Fibroblast of lung (primary cell): ENCODE measurements at places on chromosomes 5 and 9. TPM values are rescaled to one million over a fixed set of nuclear protein-coding genes. Genes with fewer than 3 reads are reported as not detected.

GRCh38 chr9:111348821-111349271 is 18.8 kb upstream of the OR2K2 start:
- DNase-seq = peak; percentile 25

- DNase-seq = no peak
Observed at GRCh38 chr5:167355346-167355745, 936.1 kb upstream of the WWC1 start.

DNA sequence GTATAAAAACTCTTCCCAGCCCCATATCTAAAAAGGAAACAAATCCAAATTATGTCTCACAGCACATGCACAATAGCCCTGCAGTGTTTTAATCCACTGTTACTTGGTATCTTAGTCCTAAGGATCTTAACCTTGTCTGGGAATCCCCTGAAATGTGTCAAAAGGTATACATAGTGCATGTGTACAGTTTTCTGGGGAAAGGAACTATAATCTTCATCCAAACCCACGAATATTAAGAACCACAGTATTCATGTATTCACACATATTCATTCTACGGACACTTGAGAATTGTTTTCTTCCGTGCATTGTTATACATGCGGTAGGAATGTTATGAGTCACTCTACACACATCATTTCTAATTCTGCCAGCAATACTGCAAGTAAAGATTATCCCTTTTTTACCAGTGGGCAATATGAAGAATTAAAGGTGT is 47.8 kb upstream of the SNX2 start:
- DNase-seq = peak; percentile 88

DNA sequence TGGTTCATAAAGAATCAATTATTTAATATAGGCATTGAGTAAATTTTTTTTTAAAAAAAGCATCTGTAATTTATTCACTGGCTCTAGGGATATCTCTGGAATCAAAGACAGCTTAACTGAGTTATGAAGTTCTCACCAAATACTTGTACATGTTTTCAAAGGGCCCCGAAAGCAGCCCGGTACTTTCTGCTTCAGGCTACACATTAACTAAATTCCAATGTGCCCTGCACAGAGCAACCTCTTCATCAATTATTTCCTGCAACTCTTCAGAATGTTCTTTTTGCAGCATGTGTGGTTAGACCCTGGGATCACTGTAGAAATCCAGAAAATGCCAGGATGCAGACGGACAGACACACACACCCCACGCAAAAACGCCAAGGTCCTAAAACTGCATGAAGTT is 209.0 kb downstream of the EFNA5 start:
- DNase-seq = no peak

- no peak for DNase-seq
Observed at GRCh38 chr5:130975299-130975698, 189.8 kb downstream of the HINT1 start.

DNA sequence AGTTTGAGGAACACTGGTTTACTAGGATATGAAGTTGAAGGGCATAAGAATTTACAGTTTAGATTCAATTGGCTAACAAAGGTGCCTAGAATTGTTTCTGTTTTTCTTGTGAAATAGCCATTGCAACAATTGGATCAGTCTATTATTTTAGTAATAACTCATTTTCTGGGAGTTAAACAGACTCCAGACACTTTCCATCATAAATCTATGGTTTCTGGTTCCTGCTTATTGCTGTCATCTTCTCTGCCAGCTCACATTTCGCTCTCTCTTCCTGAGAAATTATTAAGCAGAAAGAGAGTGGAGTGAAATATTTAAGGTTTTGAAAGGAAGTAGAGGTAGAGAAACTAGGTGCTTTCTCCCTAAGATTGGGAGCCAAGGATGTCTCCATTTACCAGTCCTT is 165.1 kb upstream of the PRR16 start:
- no peak for DNase-seq

DNA sequence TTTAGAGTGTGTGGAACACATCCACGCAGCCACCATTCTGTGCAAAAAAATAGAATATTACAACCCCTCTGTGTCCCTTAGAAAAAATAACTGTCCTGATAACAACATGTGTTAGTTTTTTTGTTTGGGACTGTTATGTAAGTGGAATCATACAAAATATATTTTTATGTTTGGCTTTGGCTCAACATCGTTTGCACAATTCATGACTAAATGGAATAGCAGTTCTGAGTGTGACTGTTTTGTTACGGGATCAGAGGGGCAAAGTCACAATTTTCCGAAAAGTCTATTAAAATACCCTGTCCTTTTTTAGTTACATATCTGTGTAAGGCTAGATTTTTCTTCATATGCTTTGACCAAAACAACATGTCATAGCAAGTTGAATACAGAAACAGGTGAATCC is 12.8 kb downstream of the MTREX start:
- peak; percentile 49 for DNase-seq

GRCh38 chr5:79193643-79194042 is 42.3 kb upstream of the JMY start:
- DNase-seq = peak; percentile 16

DNA sequence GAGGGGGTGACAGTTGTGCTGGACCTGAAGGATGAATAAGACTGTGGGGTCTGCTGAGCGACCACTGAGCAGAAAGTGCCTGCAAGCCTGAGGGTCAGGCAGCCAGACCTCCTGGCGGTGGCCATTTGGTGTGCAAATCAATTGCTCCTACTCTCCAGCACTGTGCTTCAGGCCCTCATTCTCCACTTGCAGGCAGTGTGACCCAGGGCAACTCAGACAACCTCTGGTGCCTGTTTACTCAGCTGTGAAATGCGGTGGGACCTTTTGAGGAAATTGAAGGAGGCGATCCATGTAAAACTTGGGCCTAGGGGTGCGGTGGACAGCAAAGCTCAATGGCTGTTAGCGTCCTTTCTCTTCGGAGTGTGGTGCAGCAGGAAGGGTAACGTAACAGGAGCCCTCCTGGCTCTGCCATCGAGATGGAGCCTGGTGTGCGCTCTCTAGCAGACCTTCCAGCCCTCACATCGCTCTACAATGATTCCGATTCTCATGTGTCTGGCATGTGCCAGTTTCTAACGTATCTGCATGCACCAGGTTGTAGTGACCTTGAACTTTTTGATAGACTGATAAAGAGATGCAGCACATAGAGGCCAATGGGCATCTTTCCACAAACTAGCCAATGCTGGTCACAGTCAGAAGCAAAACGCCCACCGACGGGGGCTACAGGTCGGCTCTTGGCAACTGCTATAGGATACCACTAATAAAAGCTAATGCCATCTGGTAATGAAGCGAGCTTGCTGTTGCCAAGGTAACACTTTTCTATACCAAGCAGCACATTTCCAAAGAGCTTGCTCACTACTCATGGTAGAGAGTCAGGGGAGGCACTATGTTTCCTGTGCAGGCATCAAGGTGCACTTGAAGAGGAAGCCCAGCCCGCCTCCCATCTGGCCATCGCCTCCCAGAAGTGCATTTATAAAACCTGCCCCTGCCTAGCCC is 159.7 kb upstream of the RAPGEF1 start:
- DNase-seq = no peak

Gene POU5F2
- total RNA-seq = 0.51 and 0.66 TPM in 2 replicates

Gene CDH6
- total RNA-seq = 9.8 and 10.4 TPM in 2 replicates

Gene NTRK2
- total RNA-seq = 0.26 and 0.66 TPM in 2 replicates

Gene MSX2
- 1.0 and 1.3 TPM in 2 replicates for total RNA-seq

Gene SLC1A3
- total RNA-seq = 3.1 and 3.3 TPM in 2 replicates

Gene HMCN2
- total RNA-seq = under 0.01 TPM in 2 replicates

Gene TTC16
- under 0.01 TPM in 2 replicates for total RNA-seq

Gene HRCT1
- total RNA-seq = 0.26 and 1.2 TPM in 2 replicates

Gene AFAP1L1
- 7.1 and 9.5 TPM in 2 replicates for total RNA-seq
